ENCODE measurements at places on chromosomes 7 and 10.

GRCh38 chr10:125739994-125740679, 20.6 kb downstream of the EDRF1 start:
- H3K4me1 ChIP-seq: no peaks in the 10 kb centered on the region
- H3K36me3 ChIP-seq: peaks cover 100% of the 10 kb centered on the region
- H3K27ac ChIP-seq: no peak overlapping the region
- no peaks in the 10 kb centered on the region for H3K27me3 ChIP-seq
- no peak overlapping the region for H3K4me3 ChIP-seq

DNA sequence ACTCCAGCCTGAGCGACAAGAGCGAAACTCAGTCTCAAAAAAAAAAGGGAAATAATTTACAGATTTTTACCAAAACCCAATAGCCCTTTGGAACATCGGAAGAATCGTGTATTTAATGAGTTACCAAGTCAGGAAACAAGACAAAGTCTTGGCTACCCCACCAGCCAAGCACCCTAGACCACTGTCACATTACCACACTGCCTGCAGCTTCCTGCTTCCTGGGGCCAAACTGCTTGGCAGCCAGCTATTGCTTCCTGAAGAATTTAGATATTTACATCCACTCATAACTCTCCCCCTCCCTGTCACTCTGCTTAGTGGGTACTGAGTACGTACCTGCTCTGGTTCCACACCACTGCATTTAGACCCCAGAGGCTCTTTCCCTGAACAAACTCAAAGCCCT, 14.1 kb upstream of the TNPO3 start:
- no peaks in the 10 kb centered on the region for H3K27me3 ChIP-seq
- H3K4me1 ChIP-seq: peaks cover 41% of the 10 kb centered on the region
- no peaks in the 10 kb centered on the region for H3K36me3 ChIP-seq
- DNase-seq: no peak
- H3K27ac ChIP-seq: no peak overlapping the region

- DNase-seq: peak; percentile 21
- no peaks in the 10 kb centered on the region for H3K27me3 ChIP-seq
- no peak overlapping the region for H3K27ac ChIP-seq
Measured at GRCh38 chr7:100629117-100629716, 12.1 kb downstream of the TFR2 start.

DNA sequence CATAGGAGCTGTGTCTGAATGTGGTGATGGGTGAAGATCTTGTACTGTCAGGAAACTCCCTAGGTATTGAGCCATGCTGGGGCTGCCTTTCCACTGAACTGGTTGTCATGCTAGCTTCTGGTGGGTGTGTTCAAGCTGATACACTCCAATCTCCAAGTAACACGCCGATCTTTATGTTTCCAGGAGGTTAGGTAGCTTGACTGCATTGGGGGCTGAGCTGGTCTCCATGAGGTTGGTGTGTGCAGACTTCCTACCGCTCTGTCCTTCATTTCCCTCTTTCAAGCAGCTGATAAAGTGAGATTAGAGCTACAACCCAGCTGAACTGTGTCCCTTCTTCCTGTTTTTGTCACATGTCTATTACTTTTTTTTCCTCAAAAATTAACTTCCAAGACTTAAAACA, 265.5 kb downstream of the ANKRD30A start:
- no peaks in the 10 kb centered on the region for H3K4me1 ChIP-seq
- no peak overlapping the region for H3K27ac ChIP-seq

DNA sequence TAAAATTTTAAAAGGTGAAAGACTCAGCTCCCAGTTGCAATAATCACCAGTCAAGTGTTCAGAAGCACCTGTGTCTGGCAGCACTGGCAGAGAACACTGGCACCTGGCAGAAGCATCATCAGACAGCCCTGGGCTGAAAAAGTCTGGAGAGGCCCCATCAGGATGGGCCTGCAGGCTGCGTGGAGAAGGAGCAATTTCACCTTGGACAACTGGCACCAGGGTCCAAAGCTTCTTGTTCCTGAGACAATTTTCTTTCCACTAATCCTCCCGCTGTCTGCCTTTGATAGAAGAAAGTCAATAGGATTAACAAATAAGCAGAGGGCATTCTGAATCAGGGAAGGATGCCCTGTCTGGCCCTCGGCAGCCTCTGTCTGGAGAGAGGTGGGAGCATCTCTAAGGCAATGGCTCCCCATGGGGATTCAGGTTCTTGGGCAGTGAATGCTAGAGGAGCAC, 6.5 kb downstream of the COBL start:
- no peaks in the 10 kb centered on the region for H3K36me3 ChIP-seq
- no peak for DNase-seq
- no peaks in the 10 kb centered on the region for H3K4me1 ChIP-seq
- H3K4me3 ChIP-seq: no peak overlapping the region
- peaks cover 11% of the 10 kb centered on the region for H3K27me3 ChIP-seq

DNA sequence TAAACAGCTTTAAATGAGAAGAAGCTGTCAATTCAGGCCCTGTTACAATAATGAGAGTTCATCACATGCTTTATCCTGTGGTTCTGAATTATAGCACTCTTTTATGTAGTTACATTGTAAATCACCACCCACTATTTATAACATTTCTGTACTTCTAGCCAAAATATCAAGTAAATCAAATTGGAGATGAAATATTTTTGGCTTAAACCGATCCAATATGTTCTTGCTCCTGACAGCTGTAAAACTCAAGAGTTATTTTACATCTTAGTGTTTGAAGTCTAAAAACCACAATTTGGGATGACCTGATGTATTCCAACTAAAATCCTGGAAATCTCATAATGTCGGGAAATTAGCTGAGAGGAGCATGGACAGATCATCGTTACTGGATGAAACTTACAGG, 371.2 kb upstream of the LRRN3 start:
- no peak overlapping the region for H3K27ac ChIP-seq
- H3K4me1 ChIP-seq: no peaks in the 10 kb centered on the region
- no peak overlapping the region for H3K4me3 ChIP-seq
- no peaks in the 10 kb centered on the region for H3K27me3 ChIP-seq
- H3K36me3 ChIP-seq: no peaks in the 10 kb centered on the region

- H3K4me3 ChIP-seq: peak overlapping the region; percentile 74
- peak overlapping the region; percentile 96 for H3K27ac ChIP-seq
- H3K27me3 ChIP-seq: no peaks in the 10 kb centered on the region
Measured at GRCh38 chr10:31031205-31031557, 484 bp downstream of the ZNF438 start.

GRCh38 chr7:156906200-156906649, 13.2 kb upstream of the LMBR1 start:
- H3K27me3 ChIP-seq: no peaks in the 10 kb centered on the region
- no peaks in the 10 kb centered on the region for H3K36me3 ChIP-seq
- no peak overlapping the region for H3K27ac ChIP-seq
- DNase-seq: no peak

- no peak overlapping the region for H3K4me3 ChIP-seq
- H3K36me3 ChIP-seq: peaks cover 63% of the 10 kb centered on the region
- DNase-seq: no peak
- no peaks in the 10 kb centered on the region for H3K4me1 ChIP-seq
Measured at GRCh38 chr7:149764481-149765398, 8.6 kb downstream of the ZNF467 start.

DNA sequence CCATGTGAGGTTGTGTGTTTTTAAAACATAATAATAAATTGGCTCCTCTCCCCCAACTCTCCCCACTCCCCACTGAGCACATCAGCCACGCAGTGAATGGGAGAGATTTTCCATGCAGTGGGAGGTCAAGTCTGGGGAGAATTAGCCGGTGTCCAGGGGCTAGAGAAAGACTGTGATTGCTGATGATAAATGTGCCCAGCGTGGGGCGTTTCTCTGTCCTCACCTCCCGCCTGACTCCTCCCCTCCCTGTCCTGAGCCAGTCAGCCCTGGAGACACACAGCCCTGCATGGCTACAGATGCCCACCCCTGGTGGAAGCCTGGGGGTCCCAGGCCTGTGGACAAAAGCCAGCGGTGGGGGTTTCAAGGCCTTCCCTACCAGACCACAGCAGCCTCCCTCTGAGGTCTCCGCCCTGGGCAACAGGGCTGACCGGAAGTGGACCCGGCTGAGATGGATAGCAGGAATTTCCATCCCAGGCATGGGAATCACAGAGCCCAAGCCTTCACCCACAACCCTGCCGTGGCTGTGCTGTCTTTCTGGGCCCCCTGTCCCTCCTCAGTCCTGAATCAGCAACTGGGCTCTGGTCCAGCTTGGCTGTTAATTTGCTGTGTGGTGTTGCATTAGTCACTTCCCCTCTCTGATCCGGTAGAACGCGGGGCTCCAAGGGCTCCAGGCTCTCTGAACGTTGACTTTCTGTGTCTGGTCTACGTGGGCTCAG, 46.8 kb upstream of the SLC29A3 start:
- H3K36me3 ChIP-seq: no peaks in the 10 kb centered on the region
- DNase-seq: peak; percentile 18

- H3K4me1 ChIP-seq: no peaks in the 10 kb centered on the region
- H3K36me3 ChIP-seq: no peaks in the 10 kb centered on the region
- H3K27me3 ChIP-seq: peaks cover 46% of the 10 kb centered on the region
- no peak overlapping the region for H3K4me3 ChIP-seq
- H3K27ac ChIP-seq: no peak overlapping the region
Measured at GRCh38 chr10:122116331-122116730, 127.4 kb downstream of the TACC2 start.

GRCh38 chr10:34430685-34431084, 384.4 kb downstream of the PARD3 start:
- no peak overlapping the region for H3K27ac ChIP-seq
- H3K36me3 ChIP-seq: no peaks in the 10 kb centered on the region
- no peaks in the 10 kb centered on the region for H3K27me3 ChIP-seq
- peak; percentile 60 for DNase-seq
- no peak overlapping the region for H3K4me3 ChIP-seq

DNA sequence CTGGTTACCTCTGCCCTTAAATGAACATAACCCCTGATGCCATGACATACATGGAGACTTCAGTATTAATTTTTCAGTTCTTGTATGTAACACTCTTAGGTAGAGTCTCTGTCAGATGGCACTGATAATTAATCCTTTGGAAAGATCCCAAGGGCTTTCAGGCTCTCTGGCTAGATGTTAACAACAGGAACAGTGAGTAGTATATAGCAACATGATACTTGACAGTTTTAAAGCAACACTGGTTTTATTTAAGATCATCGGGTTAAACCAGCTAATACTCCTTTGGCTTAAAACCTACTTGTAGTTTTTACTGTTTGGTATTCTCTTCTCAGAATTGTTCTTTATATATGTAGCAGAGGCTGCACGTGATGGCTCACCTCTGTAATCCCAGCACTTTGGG, 27.3 kb downstream of the AHCYL2 start:
- no peak for DNase-seq
- no peak overlapping the region for H3K4me3 ChIP-seq
- H3K27ac ChIP-seq: no peak overlapping the region
- H3K36me3 ChIP-seq: no peaks in the 10 kb centered on the region

DNA sequence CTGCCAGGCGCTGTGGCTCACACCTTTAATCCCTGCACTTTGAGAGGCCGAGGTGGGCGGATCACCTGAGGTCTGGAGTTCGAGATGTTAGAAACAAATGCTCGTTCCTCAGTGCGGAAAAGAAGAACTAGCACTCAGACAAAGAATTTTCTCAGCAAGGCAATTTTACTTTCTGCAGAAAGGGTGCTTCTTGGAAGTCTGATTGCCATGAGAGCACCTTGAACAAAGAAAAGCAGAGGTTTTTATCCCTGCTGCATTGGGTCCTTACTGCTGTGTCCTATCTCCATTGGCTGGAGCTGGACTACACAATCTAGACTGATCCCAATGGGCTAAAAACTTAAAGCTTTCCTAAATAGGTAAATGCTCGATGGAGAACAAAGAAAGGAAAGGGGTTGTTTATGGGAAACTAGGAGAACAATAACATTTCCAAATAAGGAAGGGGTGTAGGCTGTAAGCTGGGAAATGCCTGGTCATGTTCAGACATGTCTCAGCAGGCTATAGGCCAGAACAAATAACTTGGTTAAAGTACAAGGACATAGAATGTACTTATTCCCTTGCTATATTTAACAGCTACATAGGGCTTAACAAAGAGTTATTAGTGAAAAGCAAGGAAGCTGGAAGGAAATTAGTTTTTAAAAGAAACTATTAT, 26.1 kb upstream of the ACTR3B start:
- H3K36me3 ChIP-seq: no peaks in the 10 kb centered on the region
- H3K27me3 ChIP-seq: no peaks in the 10 kb centered on the region

DNA sequence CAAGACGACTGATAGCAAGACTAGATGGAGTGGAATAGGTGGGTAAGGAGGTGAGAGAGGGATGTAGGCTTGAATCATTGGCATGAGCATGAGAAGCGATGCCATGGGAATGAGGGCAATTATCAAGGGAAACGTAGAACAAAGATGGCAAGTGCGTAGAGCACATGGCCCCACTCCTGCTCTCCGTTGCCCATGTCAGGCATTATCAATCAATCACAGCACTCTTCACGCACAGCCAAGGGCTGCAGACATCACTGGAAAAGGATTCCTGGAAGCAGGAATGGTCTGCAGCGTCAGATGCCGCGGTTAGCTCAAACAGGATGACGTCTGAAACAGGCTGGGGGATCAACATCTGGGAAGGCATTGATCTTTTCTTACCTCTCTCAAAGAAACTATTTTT, 25.6 kb upstream of the GALNTL5 start:
- H3K27ac ChIP-seq: no peak overlapping the region
- no peak overlapping the region for H3K4me3 ChIP-seq
- no peaks in the 10 kb centered on the region for H3K27me3 ChIP-seq

DNA sequence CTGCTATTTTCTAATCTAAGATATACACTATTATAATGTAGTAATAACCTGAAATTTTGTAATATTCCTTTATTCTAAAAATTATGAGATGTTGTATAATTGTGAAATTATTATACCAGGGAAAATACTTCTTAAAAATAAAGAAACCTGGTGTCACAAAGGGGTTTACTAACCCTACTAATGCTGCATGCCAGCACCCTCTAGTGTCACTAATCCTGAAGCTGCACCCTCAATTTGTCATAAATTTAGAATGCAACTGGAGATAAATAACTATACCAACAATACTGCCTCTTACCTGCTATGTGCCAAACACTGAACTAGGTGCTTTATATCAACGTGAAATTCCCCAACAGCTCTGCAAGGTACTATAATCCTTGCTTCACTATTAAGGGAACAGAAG, 30.8 kb downstream of the TM9SF3 start:
- no peak for DNase-seq
- H3K4me1 ChIP-seq: no peaks in the 10 kb centered on the region
- H3K36me3 ChIP-seq: peaks cover 64% of the 10 kb centered on the region
- no peaks in the 10 kb centered on the region for H3K27me3 ChIP-seq

- H3K27ac ChIP-seq: no peak overlapping the region
- DNase-seq: peak; percentile 37
- peaks cover 5% of the 10 kb centered on the region for H3K36me3 ChIP-seq
- no peak overlapping the region for H3K4me3 ChIP-seq
Measured at GRCh38 chr7:151754142-151754590, 122.7 kb downstream of the PRKAG2 start.
